ENCODE measurements at places on chromosomes 12 and 14.

DNA sequence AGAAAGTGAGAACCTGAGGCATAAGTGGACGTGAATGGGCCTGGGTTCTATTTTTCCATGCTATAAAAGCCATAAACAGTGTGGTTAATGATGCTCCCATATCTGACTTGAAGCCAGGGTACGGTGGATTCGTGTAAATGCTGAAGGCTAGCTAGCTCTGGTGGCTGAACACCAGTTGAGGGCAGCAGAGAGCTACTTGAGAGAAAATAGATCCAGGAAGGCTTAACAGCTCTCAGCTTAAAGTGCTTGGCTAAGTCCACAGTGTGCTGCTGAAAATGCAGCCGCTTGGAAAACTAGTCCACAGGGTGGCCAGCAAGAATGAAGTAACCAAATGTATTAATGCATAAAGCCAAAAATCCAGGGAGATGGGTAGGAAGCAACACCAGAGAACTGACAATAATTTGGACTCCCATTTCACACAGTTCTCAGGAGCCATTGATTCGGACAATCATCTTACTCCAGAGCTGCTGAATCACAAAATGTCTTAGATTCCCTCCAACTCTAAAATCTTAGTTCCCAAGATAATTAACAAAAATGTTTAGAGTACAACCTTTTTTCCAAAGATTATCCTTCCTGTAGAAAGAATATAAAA is 15.0 kb upstream of the FOXG1 start:
- no peak for DNase-seq

DNA sequence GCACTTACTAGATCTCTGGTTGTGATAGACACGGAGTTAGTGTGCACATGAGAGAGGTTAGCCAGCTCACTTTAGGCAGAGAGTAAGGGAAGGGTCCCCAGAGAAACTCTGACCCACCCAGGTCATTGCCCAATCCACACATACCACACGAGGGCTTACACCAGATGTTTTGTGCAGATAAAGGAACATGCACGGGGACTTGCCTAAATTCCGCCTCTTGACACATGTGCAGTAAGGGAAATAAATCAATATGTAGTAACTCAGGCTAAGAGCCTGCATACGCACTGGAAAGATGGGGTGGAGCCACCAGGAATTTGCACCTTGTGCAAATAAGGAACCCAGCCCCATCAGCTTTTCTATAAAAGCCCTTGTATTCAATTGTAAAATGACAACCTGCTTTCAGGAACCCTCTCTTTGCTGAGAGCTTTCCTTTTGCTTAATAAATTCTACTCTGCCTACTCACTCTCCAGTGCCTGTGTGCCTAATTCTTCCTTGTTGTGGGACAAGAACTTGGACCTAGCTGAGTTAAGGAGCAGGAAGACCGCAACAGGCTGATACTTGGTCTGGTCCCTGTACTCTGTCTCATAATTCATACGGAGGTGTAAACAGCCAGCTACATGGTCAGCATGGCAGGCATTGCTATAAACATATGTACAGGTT is 120.2 kb downstream of the EMP1 start:
- no peak for DNase-seq

DNA sequence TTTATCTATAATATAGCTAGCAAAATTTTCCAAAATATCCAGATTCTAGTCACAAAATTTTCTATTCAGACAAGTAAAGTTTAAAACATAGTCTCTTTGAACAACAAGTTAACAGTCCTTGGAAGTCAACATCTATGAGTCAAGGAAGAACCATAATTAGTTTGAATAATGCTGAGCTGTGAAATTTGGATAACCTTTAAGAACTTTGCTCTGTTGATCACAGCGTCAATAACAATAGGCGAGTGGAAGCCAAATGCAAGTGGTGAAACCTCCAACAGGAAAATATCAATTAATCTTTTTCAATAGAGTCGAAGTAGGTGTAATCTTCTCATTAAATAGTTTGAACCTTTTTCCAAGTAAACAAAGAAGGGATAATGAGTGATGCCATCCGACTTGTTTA is 466.6 kb downstream of the FOXG1 start:
- no peak for DNase-seq

GRCh38 chr14:65704850-65705249 is 292.3 kb downstream of the FUT8 start:
- no peak for DNase-seq

- no peak for DNase-seq
These were observed 15.4 kb upstream of the SCAF11 start for GRCh38 chr12:46005823-46006222.

DNA sequence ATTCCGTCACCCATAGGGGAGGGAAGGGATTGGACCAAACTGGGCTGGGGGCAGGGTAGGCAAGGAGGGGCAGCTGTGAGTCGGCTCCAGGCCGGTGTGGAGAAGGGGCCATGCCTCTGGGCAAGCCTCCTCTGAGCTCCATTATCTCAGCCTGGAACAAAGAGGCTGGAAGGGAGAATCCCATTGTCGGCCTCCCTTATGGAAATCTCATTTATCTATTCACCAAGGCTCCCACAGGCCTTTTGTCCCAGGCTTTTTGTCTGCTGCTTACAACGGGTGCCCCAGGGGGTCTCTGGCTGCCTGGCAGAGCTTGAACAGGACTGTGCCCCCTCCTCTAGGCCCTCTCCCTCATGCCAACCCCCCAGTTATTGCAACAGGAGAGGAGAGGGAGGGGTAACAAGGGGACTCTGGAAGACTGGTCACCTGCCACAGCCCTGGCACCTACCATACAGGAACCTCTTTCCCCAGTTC is 19.5 kb downstream of the FIGNL2 start:
- no peak for DNase-seq

- no peak for DNase-seq
These were observed 243.5 kb downstream of the PCNX1 start for GRCh38 chr14:71150737-71151136.

GRCh38 chr14:63050694-63051093 is 5.4 kb upstream of the KCNH5 start:
- DNase-seq: no peak

DNA sequence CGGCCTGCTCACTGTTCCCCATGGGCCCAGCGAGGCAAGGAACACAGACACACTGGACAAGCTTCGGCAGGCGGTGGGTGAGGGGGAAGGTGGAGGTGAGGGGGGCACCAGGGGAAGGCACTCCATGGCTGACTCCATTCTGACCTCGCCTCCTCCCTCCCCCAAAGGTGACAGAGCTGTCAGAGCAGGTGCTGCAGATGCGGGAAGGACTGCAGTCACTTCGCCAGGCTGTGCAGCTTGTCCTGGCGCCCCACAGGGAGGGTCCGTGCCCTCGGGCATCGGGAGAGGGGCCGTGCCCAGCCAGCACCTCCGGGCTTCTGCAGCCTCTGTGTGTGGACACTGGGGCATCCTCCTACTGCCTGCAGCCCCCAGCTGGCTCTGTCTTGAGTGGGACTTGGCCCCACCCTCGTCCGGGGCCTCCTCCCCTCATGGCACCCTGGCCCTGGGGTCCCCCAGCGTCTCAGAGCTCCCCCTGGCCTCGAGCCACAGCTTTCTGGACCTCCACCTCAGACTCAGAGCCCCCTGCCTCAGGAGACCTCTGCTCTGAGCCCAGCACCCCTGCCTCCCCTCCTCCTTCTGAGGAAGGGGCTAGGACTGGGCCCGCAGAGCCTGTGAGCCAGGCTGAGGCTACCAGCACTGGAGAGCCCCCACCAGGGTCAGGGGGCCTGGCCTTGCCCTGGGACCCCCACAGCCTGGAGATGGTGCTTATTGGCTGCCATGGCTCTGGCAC is 10.6 kb downstream of the MCRS1 start:
- no peak for DNase-seq

DNA sequence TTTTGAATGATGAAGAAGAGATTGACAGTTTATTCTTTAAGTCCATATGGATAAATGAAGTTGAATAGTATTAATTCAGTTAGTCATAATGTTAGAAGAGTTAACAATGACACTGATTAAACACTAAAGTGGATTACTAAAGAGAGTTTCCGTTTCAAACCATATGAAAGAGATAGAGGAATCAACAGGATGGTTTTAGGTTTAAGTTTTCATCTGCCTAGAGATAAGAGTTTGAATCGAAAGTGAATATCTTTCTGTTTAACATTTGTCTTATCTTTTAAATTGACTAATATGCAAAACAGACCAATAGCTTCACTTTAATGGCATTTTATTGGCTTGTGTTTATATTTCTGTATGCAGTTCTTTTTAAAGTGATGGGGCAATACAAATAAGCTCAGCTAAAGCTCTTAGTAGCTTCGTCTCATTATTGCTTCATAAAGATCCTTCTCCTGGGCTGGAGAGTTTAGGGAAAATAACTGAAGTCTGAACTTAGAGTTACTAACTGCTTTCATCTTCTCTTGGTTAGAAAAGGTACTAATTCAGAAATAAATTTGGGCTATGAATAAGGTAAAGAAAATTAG is 66.0 kb downstream of the MIPOL1 start:
- DNase-seq: no peak

DNA sequence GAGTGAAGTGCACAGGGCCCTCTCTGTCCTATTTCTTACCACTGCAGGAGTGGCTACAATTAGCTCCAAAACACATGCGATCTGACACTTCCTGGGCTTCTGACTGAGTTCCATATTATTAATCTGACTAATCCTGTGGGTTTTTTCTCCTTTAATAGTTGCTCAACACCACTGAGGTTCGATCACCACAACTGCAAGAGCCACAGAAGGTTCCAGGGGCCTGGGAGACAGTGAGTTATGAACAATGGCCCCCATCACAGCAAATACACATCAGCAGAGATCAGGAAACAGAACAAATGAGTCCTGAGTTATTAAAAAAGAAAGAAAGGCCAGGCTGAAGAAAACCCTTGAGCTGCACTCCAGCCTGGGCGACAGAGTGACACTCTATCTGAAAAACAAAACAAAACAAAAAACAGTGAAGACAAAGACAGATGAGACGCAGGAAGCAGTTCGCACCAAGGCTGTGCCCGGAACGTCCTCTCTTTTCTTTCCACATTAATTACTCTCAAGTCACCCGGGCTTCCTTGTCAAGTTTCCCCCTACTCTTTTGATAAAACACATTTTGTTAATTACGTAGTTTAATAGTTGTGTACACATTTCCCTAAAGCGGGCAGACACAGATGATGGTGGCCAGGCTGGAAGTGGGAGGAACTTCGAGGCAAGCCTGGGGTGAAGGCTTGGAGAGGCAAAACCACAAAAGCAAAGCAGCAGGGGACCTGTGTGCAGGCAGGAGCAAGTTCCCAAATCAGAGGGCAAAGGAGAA is 42.7 kb downstream of the CDC42BPB start:
- DNase-seq: no peak

DNA sequence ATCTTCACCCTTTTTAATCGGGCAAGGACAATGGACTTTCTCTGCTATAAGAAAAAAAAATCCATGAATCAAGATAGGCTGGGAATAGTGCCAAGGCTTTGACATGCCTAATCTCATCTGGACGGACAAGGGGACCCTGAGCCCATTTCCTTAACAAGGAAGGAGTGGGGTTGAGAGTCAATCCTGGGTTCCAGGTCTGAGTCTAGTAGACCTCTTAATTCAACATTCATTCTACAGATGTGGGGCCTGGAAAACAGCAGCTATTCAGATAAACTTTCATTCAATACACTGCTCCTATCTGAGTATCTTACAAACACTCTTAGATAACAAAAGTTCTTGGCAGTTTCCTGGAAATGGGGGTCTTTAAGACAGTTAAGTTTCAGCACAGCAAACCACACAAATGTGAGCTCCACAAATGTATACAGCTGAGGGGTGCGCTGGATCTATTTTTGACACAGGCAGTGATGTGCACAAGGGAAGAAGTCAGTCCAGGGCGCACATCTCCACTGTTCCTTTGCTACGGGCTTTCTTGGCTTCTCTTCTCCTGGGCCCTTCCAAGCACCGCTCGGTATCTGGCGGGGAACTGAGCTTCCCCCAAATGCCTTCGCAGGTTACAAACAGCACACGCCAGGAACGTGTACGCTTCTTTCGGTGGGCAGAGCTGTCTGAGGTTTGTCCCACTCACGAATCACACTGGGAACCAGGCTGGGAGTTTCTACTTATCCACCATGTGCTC is 82.2 kb upstream of the GPR68 start:
- no peak for DNase-seq

DNA sequence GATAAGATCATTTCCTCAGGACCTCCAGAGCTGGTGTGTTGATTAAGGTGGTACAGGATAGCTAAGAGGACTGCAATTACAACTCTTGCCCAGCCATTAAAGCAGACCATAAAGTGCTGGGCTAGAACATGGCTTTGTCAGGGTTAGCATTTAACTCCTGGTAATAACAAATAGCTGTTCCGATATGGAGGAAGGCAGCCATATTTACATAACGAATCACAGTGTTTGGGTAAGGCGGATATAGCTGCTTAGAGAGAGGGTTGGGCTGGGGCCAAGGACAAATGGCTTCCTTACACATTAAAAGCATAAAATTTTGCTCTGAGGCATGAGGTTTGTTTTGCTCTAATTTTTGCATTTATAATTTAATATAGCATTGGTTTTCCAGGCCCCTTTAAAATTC is 297.7 kb upstream of the DDHD1 start:
- no peak for DNase-seq

GRCh38 chr14:50186107-50186506 is 45.3 kb downstream of the SOS2 start:
- no peak for DNase-seq

- DNase-seq: no peak
These were observed 69.7 kb downstream of the WDR20 start for GRCh38 chr14:102209224-102209966.

GRCh38 chr12:117571321-117571720 is 209.9 kb upstream of the NOS1 start:
- no peak for DNase-seq

GRCh38 chr14:37195327-37195726 is 2.4 kb upstream of the MIPOL1 start:
- DNase-seq: no peak

- DNase-seq: no peak
These were observed 76.0 kb upstream of the ACTN1 start for GRCh38 chr14:69055125-69055524.

GRCh38 chr14:69050240-69051184 is 71.4 kb upstream of the ACTN1 start:
- DNase-seq: no peak

DNA sequence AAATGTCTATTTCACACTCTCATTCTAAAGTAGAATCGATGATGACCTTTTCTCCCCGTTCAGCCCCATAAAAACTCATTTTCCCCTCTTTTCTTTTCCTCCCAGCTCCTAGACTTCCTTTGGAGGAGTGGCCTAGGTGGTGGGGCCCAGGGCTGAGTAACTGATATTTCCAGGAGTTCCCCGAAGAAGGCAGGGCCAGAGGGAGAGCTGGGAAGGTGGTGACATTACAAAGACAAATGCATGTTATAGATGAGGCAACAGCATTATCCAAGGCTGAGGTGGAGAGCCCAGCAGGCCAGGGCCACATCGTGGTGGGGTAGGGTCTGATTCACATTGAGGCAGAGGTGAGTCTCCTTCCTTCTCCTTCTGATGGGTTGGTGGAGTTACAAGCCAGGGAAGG is 22.2 kb upstream of the HDAC7 start:
- DNase-seq: no peak
